Type B pancreatic cell (in vitro differentiated cells): ENCODE measurements at places on chromosomes 7 and 10. TPM values are rescaled to one million over a fixed set of nuclear protein-coding genes. Genes with fewer than 3 reads are reported as not detected.

DNA sequence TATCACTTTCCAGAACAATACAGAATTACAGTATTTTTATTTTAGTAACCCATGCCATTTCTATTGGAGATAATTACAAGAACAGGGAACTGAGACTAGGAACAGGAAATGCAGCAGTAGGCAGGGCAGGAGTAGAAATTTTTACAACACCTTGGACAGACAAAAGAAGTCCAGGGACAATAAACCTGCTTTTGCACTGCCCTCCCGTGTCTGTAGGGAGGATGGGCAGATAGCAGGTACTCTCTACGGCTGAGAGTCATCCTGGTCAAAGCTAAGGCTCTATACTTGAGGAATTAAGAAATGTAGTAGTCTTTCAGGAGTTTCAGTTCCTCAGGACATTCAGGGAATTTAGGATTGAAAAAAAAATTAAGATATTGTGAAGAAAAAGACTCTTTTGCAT is 63.4 kb downstream of the VAX1 start:
- no peak overlapping the region for H3K4me3 ChIP-seq
- peaks cover 27% of the 10 kb centered on the region for H3K27me3 ChIP-seq
- H3K4me1 ChIP-seq = no peaks in the 10 kb centered on the region

The METTL27 gene
- total RNA-seq = 8.5 and 11.5 TPM in 2 replicates

The GPR85 gene
- 0.81 and 5.0 TPM in 2 replicates for total RNA-seq

DNA sequence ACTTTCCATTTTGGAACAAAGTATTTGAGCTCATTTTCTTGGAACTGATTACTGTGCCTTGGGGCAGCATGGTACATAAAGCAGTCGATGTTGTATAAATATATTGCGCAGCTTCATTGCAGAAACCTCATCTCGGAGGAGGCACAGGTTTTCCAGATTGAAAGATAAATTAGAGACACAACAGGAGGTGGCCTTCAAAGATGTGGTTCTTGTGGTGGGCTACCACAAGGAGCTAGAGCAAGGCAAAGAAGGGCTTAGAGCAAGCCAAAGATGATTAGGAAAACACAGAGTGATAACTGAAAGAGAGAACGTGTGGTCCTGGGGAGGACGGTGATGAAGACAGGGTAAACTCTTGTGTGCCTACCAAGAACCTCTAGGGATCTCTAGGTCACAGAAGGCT is 169.1 kb upstream of the TNS3 start:
- H3K4me3 ChIP-seq = no peak overlapping the region
- H3K27ac ChIP-seq = no peak overlapping the region
- H3K27me3 ChIP-seq = peaks cover 47% of the 10 kb centered on the region
- peaks cover 19% of the 10 kb centered on the region for H3K4me1 ChIP-seq
- no peaks in the 10 kb centered on the region for H3K36me3 ChIP-seq

The GPR26 gene
- 0.14 and 1.8 TPM in 2 replicates for total RNA-seq

- no peak overlapping the region for H3K27ac ChIP-seq
- no peak for DNase-seq
- no peaks in the 10 kb centered on the region for H3K4me1 ChIP-seq
- no peaks in the 10 kb centered on the region for H3K36me3 ChIP-seq
- peaks cover 11% of the 10 kb centered on the region for H3K27me3 ChIP-seq
Observed at GRCh38 chr10:50917486-50917885, 32.1 kb upstream of the A1CF start.

The SLC13A4 gene
- total RNA-seq = 5.2 and 11.3 TPM in 2 replicates

DNA sequence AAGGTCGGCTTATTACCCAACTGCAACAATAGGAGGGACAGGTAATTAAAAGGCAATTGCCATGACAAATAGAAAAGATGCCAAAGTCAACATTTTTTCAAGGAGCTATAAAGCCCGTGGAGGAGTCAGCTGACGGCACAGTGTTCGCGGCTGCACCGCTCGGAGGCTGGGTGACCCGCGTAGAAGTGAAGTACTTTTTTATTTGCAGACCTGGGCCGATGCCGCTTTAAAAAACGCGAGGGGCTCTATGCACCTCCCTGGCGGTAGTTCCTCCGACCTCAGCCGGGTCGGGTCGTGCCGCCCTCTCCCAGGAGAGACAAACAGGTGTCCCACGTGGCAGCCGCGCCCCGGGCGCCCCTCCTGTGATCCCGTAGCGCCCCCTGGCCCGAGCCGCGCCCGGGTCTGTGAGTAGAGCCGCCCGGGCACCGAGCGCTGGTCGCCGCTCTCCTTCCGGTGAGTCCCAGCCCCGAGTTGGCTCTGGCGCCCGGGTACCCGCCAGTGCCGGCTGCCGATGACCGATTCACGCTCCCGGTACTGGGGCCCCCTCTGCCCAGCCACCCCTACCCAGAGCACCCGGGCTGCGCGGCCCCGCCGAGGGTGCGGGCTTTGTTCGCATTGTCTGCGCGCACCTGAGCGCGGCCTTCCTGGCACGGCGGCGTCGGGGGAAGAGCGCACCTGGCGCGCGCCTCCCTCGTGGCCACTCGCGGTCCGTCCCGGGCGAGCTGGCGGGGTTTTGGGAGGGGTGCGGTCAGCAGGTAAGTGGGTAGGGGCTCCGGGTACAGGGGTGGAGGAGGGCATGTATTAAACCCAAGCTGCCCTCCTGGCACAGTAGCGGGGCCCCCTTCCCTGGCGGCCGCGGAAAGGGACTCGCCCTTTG is at the start of gene VWA2:
VWA2 (plus strand) TSS at position 138 of the 877 bp plus-strand sequence. CDS start 9,460 bp downstream, outside the sequence.
- no peaks in the 10 kb centered on the region for H3K36me3 ChIP-seq
- no peak within 1 kb of the TSS for H3K27ac ChIP-seq
- peaks cover 70% of the 10 kb centered on the region for H3K27me3 ChIP-seq
- peaks cover 13% of the 10 kb centered on the region for H3K4me1 ChIP-seq
- peak; percentile 76 for DNase-seq

- H3K36me3 ChIP-seq = no peaks in the 10 kb centered on the region
- H3K27ac ChIP-seq = no peak overlapping the region
- H3K4me3 ChIP-seq = no peak overlapping the region
- no peak for DNase-seq
Observed at GRCh38 chr7:140245611-140246105, 68.9 kb upstream of the KDM7A start.

The ZKSCAN5 gene
- 9.2 and 14.0 TPM in 2 replicates for total RNA-seq

The GATA3 gene
- 18.5 and 71.4 TPM in 2 replicates for total RNA-seq

The TSPAN12 gene
- total RNA-seq = 14.8 and 16.3 TPM in 2 replicates

The ADIRF gene
- 1.5 TPM in 1 of 2 replicates, not detected in the other for total RNA-seq
